Fibroblast of mammary gland (primary cell): ENCODE measurements at places on chromosomes 1 and 21.

- DNase-seq: peak; percentile 38
These were observed 14.3 kb downstream of the SLFNL1 start for GRCh38 chr1:41006942-41007865.

GRCh38 chr1:151145304-151146071 lies 943 bp downstream of the SEMA6C start:
- DNase-seq: peak; percentile 11

DNA sequence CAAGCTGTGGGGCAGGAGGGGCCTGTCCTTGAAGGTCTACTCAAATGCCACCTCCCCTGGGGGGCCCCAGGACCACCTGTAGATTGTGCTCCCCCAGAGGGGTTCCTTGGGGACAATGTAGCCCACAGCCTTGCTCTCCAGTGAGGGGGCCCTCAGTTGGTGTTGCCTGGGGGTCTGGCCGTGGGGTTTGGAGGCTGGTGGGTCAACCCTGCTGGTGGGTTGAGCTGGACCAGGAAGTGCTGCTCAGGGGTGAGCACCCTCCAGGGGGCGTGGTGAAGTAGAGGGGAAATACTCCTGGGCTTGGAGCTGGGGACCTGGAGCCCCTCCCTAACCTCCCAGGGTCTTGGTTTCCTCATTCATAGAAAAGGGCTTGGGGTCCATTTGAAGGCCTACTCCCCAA lies 143.6 kb upstream of the WNT4 start:
- no peak for DNase-seq

DNA sequence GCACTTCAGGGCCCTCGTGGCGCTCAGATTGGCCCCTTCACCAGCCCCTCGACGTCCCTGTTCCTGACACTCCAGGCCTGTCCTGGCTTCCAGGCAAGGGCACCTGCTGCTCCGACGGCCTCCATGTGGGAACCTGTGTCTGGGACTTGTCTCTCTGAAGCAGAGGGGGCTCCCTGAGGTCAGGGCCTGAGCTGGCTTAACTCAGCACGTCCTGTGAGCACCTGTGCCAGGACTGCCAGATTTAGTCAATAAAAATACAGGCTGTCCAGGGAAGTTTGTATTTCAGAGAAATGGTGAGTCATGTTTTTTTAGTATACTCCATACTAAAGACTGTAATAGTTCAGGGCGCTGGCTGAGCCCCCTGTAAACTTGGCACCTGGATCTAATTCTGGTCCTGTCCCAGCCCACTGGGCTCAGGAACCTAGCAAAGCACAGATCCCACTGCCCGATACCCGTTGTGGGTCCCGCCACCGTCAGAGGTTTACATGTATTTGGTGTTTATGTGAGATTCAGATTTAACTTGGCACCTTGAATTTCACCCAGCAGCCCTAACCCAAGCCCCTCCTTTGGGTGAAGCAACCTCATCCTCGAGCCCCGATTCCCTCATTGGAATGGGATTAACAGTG lies 109.9 kb upstream of the IFFO2 start:
- no peak for DNase-seq

DNA sequence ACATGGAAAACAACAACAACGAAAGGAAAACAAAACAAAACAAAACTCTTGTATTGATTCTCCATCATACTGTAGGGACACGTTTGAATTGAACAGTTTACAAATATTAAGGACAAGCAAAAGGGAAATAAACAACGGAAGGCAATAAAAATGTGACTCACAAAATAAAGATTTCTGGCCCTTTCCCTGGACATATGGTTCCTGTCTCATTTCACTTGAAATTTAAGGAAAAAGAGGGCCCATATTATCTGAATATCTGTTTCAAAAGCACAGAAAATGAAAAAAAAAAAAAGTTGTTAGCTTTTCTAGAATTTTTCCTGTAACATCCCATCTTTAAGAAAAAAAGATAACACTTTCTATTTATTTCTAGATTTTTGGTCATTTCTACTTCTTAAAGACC lies 3.6 kb upstream of the PKN2 start:
- DNase-seq: peak; percentile 13

DNA sequence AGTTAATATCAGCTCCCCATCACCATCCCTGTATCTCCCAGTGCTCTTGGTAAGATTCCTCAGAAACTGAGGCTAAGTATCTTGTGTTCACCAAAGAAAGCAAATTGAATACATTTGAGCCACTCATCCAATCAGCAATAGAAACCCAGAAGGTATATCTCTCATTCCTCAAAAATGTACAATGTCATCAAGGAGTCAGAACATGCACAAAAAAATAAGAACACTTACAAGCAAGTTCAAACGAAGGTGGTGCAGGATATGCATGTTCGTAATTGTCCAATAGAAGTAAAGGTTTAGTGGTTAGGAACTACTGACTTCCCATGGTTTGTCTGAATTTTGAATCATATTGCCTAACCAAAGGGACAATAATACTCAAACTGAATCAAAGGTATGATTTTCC lies 24.3 kb downstream of the RXRG start:
- DNase-seq: no peak

DNA sequence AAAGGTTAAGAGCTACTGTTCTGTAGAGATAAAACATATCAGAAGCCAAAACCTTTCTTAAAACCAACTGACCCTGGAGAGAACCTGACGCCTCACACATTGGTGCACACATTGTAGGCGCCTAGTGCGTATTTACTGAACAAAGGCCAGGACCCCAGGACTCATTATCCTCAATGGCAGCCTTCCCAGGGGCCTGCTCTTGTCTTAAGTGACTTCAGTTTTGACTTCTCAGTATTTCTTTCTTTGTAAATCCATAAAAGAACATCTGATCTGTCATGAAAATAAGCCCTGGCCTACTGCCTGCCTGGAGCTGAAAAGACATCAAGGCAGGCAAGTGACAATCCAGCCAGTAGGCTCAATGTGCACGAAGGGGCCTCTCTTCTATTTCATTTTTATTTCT lies 27.6 kb downstream of the ABCA4 start:
- no peak for DNase-seq

DNA sequence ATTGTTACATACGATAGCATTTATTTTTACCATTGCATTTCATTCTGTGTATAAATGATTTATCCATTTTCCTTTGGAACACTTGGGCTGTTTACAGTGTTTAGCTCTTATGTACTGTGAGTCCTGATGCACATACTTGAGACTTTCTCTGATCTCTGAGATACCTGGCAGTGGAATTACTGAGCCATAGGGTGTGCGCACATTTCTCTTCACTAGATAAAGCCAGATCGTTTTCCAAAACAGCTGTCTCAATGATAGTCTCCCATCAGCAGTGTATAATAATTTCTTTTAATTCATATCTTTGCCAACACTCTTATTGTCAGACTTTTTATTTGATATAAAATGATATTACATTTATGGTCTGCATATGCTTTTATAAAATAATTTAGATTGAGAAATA lies 66.2 kb downstream of the VPS13D start:
- DNase-seq: no peak

- DNase-seq: peak; percentile 63
These were observed 46.8 kb upstream of the DIPK1A start for GRCh38 chr1:93007941-93008577.

DNA sequence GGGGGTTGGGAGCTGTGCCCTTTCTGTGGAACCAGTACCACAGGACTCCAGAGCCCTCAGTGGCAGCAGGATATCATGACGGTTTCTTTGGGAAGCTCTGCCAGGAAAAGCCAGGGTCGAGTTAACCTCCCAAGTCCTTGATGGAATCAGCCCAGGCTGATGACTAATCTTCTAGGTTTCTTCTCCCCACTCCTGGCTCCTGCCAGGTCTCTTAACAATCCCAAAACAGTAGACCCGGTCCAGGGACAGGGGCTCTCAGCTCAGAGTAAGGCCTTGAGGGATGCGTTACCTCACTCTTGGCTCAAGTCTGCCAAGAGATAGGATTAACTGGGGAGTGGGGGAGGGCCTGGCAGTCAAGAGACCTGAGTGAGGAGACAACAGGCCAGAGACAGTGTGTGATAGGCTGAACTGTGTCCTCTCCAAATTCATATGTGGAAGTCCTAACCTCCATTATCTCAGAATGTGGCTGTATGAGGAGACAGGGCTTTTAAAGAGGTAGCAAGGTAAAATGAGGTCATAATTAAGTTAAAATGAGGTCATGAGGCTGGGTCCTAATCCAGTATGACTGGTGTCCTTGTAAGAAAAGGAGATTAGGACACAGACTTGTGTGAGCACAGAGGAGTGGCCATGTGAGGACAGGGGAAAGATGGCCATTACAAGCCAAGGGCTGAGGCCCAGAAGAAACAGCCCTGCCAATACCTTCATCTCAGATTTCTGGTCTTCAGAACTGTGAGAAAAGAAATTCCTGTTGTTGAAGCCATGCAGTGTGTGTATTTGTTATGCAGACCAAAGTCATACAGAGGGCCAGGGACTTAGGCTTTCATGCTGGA lies 95.0 kb downstream of the BEND5 start:
- DNase-seq: peak; percentile 52

DNA sequence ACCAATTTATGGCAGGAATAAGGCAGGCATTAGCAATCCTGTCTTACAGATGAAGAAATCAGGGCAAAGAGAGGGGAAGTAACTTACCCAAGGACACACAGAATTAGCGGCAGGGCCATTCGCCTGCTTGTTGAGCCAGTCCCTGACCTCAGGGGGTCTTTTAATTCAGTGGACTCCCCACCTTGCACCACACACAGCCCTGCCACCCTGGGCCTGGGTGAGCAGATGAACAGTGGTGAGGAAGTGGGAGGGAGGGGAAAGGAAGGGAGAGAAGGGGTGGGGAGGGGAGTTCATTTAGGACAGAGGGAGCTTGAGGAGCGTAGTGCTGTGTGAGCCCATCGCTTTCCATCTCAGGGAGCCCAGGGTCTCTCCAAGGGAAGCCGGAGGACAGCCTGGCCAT lies 34.7 kb downstream of the GLIS1 start:
- DNase-seq: no peak

DNA sequence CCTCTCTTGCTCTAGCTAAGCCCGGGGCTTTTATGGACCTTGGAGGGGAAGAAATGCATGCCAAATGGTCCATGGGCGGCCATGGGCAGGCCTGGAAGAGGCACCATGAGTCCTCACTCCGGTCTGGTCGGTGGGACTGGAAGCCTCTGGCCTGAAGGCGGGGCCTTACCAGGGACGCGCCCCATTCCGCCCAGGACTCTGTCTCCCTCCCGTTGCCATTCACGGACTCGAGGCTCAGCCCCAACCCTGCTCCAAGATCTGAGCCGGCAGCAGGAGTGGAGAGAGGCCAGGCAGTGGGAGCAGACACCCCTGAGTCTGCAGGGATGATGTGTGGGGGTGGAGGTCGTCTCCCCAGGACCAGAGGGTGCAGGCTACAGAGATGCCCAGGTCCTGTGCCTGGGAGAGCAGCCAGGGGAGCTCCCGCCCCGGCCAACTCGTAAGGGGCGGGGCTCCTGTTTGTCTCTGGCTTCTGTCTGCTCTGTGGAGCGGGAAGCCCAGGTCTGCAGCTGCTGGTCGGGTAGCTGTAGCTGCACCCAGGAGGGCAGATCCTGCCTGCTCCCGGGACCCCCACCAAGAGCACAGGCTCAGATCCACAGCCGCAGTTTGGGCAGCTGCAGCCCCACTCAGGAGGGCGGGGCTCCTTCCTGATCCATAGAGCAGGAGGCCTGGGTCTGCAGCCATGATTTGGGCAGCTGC lies 8.3 kb upstream of the KANK4 start:
- no peak for DNase-seq

- DNase-seq: no peak
These were observed 62.6 kb upstream of the CYYR1 start for GRCh38 chr21:26635681-26636080.

GRCh38 chr1:13764588-13765332 lies 64.8 kb downstream of the PRDM2 start:
- no peak for DNase-seq

- peak; percentile 3 for DNase-seq
These were observed 124.0 kb upstream of the SPATA6 start for GRCh38 chr1:48596046-48596445.

DNA sequence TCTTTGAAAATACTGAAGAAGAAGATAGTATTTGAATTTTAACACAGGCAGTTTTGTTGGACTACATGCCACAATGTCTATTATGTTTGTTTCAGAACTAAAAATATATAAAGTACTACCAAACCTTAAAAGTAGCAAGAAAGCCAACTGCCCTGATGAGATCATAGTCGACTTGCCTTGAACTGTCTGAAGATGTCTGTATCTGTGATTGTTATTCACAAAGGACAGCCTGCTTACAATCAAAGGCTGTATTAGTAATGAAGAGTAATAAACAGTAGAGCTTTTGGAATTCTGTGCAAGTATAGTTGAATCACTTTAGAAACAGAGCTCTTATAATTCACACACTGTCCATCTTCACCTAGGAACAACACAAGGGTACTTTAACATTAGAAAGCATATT lies 228.3 kb downstream of the NCAM2 start:
- DNase-seq: peak; percentile 4

DNA sequence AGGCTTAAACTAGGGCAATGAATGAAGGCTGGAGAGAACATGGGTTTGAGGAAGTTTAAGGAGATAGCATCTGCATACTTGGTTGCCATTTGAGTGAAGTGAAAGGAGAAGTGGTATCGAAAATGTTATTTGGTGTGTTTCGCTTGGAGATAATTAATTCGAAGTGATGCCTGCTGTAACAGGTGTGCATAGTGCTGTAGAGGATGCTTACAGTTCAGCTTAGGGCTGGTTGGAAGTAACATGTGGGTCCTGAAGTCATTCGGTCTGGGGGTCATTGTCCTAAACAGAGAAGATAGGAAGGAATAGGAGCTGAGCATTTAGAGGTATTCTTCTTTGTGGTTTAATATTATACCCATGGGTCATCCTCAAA lies 301 bp upstream of the NUDT17 start:
- DNase-seq: no peak

- peak; percentile 29 for DNase-seq
These were observed 36.9 kb upstream of the PADI2 start for GRCh38 chr1:17156108-17156507.

GRCh38 chr1:218565377-218565776 lies 220.2 kb downstream of the TGFB2 start:
- DNase-seq: no peak

GRCh38 chr1:113659556-113659955 lies 99.7 kb downstream of the PHTF1 start:
- no peak for DNase-seq

DNA sequence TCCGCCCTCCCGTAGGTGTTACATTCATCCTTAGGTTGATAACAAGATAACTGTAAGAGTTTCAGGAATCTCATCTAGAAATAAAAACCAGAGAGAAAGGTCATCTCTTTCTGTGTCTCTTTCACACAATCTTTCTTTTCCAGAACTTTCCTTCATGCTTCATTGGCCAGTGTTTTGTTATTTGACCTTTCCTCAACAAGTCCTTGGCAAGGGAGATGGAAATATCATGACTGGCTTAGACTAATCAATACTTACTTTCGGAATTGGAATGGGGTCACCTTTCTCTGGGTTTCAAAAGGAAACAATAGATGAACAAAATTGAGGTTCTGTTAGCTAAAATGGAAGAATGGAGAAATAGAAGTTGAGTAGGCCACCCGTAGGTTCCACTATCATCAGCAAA lies 72.9 kb upstream of the PPP2R5A start:
- no peak for DNase-seq

- no peak for DNase-seq
These were observed 1367.2 kb downstream of the KCNT2 start for GRCh38 chr1:195241066-195241465.
